ENCODE measurements at places on chromosomes 13 and 19. TPM values are rescaled to one million over a fixed set of nuclear protein-coding genes. Genes with fewer than 3 reads are reported as not detected.

CBARP gene
- 6.4 TPM for total RNA-seq

NAPSA gene
- 0.25 TPM for total RNA-seq

PCDH9 gene
- total RNA-seq: 59.0 TPM

LATS2 gene
- 2.0 TPM for total RNA-seq

ZNF701 gene
- 18.7 TPM for total RNA-seq

SIGLEC12 gene
- total RNA-seq: not detected

SIX5 gene
- total RNA-seq: 0.98 TPM

Measured in temporal lobe (tissue), 4 donors.